CD4-positive, alpha-beta T cell treated with Interleukin-2 at 100 ng/mL for 4 hours (primary cell): ENCODE measurements at places on chromosomes 1 and 21.
A peak's percentile ranks its signal among the peaks of the same experiment; 100 is the strongest.

GRCh38 chr1:188281921-188282320, 1453.2 kb downstream of the PLA2G4A start:
- no peak for DNase-seq

GRCh38 chr1:16957731-16958130, 22.7 kb downstream of the MFAP2 start:
- no peak for DNase-seq

DNA sequence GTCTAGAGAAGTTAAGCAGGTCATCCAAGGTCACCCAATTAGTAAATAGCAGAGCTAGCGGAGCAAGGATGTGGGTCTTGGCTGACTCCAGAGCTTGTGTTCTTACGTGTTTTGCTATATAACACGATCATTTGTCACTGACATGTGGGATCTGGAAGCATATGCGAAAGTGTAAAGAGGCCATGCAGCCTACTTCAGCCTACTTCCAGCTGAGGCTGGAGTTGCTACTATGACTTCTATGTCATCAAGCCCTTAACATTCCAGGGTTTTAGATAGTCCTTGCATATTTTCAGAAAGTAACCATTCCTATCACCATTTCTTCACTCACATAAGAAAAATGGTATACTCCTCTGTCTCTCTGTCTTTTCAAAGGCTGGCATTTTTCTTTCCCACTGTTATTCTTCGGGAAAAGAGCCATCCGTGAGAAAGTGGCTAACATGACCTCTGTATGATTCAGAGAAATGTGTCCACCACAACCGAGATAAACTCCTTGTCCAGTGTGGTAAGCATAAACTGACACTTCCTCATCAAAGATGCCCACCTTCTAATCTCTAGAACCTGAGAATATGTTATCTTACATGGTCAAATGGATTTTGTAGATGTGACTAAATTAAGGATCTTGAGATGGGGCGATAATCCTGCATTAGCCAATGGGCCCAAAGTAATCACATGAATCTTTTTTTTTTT, 24.0 kb upstream of the ABL2 start:
- no peak for DNase-seq

GRCh38 chr1:63931468-63931867, 157.7 kb downstream of the ROR1 start:
- DNase-seq, result no peak

DNA sequence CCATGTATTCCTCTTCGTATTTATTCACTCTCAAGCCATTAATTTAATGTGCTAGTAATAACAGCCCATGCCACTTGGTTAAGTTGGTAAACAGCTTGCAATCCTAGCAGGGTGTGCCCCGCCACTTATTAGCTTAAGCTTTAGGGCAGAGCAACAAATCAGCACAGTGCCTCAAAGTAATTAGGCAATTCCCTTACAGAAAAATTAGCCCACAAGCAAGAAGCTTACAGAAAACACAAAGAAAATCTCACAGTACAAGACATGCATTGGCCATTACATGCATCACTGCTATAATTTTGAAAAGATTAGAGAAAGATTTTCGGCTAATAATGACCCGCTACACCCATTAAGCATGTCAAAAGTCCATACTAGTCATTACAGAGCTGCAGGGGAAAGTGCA, 47.6 kb downstream of the TGFB2 start:
- no peak for DNase-seq

GRCh38 chr1:192627901-192628300, 8.0 kb upstream of the RGS13 start:
- DNase-seq, result no peak

GRCh38 chr1:196678510-196678884, 26.7 kb downstream of the CFH start:
- no peak for DNase-seq

GRCh38 chr1:1984560-1985070, 19.0 kb downstream of the CFAP74 start:
- no peak for DNase-seq

DNA sequence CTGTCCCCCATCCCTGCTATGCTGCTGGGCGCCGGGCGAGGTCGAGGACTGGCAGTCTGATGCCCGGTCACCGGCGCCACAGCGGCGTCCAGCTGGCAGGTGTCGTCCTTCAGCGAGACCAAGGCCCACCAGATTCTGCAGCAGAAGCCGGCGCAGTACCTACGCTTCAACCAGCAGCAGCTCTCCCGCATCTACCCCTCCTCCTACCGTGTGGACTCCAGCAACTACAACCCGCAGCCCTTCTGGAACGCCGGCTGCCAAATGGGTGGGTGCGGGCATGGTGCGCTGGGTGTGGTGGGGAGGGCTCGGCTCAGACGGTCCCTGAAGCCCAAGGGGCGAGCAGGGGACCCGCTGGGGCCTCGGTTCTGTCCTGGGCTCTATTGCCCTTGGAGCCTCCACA, 20.7 kb downstream of the PLCH2 start:
- no peak for DNase-seq

- no peak for DNase-seq
These were observed 22.4 kb downstream of the CFHR4 start for GRCh38 chr1:196910215-196910614.

- DNase-seq, result no peak
These were observed 157.6 kb downstream of the EDEM3 start for GRCh38 chr1:184596950-184597645.

DNA sequence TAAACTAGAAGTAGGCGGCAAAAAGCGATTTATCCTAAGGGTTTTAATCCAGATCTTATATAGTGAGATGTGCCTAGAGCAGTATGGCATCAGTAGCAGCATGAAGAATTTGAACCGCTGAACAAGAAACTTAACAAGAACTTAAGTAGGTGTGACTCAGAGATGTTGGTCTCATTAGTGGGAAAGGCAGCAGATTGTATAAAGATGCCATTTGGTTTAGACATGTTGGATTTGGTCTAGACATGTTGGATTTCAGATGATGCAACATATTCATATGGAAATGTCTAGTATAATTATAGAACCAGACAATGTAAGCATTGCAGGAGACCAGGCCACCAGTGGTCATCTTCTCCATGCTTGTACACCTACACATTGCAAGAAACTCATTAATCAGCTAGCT, 42.1 kb upstream of the ZP4 start:
- DNase-seq, result no peak

GRCh38 chr1:204493984-204494280, 673 bp downstream of the PIK3C2B start:
- DNase-seq, result peak; percentile 46

DNA sequence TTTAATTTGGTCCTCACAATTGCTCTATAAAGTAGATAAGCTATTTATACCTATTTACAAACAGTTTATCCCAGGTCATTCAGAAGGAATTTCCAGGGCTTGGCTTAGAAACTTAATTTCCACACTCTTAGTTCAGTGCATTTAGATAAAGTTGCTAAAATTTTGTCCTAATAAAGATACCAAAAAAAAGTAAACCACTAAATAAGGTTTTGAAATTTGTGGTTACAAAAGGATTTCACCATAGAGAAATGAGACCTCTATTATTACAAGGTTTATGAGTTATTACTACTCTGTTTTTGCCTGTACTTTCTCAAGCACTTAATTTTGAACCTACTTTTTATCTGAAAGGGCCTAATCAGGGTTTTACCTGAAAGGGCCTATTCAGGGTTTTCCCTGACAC, 22.4 kb downstream of the PTPN22 start:
- DNase-seq, result no peak

- DNase-seq, result no peak
These were observed 2.8 kb upstream of the CELA2A start for GRCh38 chr1:15453734-15454133.

- DNase-seq, result no peak
These were observed 58.6 kb downstream of the NPHP4 start for GRCh38 chr1:5933676-5934057.

DNA sequence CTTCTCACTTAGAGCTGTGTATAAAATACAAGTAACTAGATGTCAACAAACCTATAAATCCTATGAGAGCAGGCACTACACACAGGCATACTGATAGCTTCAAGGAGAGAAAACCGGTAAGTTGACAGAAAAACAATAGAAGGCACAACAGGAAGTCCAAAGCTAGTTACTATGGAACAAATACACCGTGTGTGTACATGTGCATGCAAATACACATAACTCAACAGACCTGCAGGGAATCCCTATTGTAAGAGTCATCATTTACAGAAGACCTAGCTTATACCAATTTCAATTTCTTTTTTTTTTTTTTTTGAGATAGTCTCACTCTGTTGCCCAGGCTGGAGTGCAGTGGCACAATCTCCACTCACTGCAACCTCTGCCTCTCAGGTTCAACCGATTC, 26.3 kb downstream of the JAK1 start:
- DNase-seq, result no peak

- DNase-seq, result no peak
These were observed 2.3 kb downstream of the ADGRB2 start for GRCh38 chr1:31761883-31762282.

GRCh38 chr1:28845786-28846543, 34.0 kb downstream of the OPRD1 start:
- no peak for DNase-seq

DNA sequence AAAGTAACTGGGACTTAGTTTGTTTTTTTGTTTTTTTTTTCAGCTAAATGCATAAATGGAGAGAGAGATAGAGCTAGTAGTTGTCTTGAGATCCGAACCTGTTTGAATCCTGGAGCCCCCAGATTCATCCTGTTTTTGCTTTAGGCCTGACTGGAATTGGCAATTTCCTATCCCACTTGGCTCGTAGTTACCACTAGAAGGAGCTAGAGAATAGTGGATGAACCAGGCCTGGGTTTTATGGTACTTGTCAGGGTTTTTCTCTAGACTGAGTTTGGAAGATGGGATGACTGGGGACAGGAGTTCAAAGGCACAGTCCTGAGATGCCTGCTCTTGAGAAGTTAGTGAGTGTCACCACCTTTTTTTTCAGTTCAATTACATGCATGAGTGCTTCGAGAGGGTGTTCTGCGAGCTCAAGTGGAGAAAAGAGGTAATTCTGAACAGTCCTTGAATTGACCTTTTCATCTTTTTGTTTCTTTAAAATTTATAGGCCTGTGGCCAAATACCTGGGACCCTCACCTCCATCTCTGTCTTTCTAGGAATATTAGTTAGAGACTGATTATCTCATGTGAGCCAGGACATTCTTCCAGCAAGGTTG, 23.4 kb downstream of the CELF3 start:
- no peak for DNase-seq

- DNase-seq, result no peak
These were observed 26.0 kb downstream of the PARK7 start for GRCh38 chr1:7987528-7987927.

GRCh38 chr1:21295002-21295401, 4.7 kb upstream of the ECE1 start:
- DNase-seq, result peak; percentile 75

DNA sequence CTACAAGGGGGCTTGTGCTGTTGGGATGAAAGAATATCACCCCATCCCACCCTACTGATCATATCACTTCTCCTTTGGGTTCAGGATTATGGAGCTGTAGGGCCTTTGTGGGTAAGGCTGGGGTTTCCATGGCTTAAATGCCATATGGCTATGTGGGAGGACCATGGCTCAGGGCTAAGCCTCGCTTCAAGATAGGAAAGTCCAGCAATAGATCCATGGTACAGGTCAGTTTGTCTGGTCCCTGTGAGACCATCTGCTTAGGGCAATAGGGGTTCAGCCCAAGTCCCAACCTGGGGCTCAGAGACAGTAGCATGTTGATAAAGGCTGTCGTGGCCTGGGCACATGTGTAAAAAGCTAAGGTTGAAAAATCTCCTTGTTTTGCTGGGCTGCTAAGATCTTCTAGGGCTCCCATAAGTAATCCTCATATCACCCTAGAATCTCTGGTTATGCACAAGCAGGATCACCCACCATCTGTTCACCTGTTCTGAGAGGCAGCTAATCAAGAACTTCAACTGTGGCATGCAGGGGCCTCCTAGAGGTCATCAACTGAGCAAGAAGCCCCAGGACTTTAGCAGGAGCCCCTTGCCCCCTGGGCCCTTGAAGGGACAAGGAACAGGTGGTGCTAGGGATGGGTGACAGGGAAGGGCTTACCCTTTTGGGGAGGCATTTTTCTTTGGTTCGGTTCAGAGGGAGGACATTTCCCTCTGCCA, 66.5 kb downstream of the UBE2T start:
- DNase-seq, result no peak

- DNase-seq, result peak; percentile 49
These were observed 936 bp upstream of the UBXN11 start for GRCh38 chr1:26307363-26307781.

DNA sequence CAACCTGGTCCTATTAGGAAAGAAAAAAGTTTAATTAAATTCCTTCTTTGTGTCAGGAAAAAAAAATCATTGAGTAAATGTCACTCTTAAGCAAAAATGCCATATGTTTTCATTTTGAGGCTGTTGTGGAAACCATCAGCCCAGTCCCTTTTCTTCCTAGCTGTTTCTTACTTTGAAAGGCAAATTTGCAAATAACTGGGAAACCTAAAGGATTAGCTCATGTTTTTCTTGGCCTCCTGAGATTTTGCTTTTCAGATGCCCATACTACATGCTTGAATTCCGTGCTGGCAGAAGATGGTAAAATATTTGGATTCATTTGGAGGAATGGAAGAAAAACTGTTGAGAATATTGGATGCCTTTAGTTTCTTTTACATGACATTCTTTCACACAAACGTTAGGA, 182.1 kb upstream of the ADAMTS5 start:
- DNase-seq, result no peak

DNA sequence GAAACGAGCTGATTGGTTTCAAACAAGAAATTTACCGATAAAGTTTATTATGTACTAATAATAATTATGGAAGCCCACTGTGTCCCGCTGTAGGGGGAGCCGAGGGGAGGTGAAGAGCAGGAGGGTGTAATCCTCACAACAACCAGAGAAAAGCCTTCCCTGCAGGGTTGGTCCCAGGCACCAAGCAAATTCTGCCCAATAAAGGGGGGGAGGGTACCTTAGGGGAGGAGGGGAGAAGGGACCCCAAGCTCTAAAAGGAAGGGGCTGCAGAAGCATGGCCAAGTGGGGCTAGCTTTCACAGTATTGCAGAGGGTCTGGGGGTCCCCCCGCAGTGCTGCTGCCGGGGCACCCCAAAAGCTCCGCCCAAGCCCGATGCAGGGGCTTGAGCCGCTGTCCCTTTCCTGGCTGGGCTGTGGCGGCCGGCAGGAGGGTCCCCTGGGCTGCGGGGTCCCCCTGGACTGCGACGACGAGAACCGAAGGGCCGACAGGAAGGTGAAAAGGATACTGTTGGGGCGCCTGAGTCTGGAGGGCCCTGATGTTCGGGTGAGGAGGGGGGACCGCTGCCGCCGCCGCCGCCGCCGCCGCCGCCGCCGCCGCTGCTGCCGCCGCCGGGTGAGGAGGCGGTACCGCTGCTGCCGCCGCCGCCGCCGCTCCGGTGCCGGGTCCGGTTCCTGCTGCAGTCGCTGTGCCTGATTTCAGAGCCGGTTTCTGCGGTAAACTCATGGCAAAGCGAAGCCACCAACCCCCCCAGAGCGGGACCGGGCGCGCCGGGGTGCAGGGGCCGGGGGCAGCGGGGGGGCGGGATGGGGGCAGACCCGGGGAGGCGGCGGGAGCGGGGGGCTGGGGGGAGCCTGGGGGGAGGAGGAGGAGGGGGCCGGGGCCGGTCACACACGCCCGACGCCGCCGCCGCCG, 771 bp downstream of the EIF4G3 start:
- peak; percentile 44 for DNase-seq
